ENCODE measurements at places on chromosomes 6 and 20.

DNA sequence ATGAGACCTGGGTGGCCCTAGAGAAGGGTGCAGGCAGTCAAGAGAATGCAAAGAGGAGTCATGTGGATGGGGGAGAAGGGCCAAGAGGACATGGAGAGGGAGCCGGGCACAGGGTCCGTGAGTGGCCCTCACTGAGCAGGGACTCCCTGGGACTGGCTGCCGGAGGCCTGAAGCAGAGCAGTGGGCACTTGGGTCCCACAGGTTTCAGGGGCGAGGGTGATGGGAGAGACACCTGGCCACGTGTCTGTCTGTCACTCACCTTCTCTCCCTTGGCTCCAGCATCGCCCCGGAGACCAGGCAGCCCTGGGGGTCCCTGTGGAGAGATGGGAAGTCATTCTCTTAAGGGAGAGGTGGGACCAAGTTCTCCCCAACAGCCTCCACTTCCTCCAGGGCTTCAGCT lies 25.5 kb downstream of the COL11A2 start:
- no peaks in the 10 kb centered on the region for H3K27me3 ChIP-seq
- peaks cover 4% of the 10 kb centered on the region for H3K4me1 ChIP-seq
- no peak overlapping the region for H3K4me3 ChIP-seq
- H3K27ac ChIP-seq = no peak overlapping the region
- no peak for DNase-seq

DNA sequence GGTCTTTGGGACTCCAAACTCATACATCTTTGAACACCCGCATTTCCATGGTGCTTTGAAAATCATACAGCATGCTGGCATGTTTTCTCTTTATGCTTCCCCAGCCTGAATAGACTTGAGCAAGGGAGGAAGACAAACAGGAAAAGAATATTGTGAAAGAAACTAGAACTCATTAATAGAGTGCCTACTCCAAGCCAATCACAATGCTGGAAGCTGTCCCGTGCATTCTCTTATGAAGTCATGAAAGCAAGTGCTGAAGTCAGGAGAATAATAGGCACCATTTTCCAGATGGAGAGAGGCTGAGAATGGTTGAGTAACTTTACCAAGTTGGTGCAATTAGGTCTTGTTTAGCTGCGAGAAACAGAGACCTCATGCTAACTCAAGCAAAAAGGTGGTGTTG lies 102.5 kb upstream of the PTPRT start:
- no peaks in the 10 kb centered on the region for H3K36me3 ChIP-seq
- no peaks in the 10 kb centered on the region for H3K4me1 ChIP-seq
- no peak overlapping the region for H3K27ac ChIP-seq

GRCh38 chr20:20797521-20798310 lies 85.3 kb upstream of the RALGAPA2 start:
- H3K27ac ChIP-seq = peak overlapping the region; percentile 92
- H3K4me3 ChIP-seq = peak overlapping the region; percentile 40
- H3K27me3 ChIP-seq = no peaks in the 10 kb centered on the region
- H3K4me1 ChIP-seq = peaks cover 23% of the 10 kb centered on the region
- peak; percentile 78 for DNase-seq

- no peaks in the 10 kb centered on the region for H3K36me3 ChIP-seq
- H3K4me1 ChIP-seq = peaks cover 4% of the 10 kb centered on the region
- no peak overlapping the region for H3K4me3 ChIP-seq
Measured at GRCh38 chr6:45044510-45045252, 283.4 kb upstream of the RUNX2 start.

- H3K4me1 ChIP-seq = no peaks in the 10 kb centered on the region
- H3K27me3 ChIP-seq = peaks cover 7% of the 10 kb centered on the region
- no peaks in the 10 kb centered on the region for H3K36me3 ChIP-seq
Measured at GRCh38 chr6:39029156-39030011, 19.2 kb upstream of the GLP1R start.

DNA sequence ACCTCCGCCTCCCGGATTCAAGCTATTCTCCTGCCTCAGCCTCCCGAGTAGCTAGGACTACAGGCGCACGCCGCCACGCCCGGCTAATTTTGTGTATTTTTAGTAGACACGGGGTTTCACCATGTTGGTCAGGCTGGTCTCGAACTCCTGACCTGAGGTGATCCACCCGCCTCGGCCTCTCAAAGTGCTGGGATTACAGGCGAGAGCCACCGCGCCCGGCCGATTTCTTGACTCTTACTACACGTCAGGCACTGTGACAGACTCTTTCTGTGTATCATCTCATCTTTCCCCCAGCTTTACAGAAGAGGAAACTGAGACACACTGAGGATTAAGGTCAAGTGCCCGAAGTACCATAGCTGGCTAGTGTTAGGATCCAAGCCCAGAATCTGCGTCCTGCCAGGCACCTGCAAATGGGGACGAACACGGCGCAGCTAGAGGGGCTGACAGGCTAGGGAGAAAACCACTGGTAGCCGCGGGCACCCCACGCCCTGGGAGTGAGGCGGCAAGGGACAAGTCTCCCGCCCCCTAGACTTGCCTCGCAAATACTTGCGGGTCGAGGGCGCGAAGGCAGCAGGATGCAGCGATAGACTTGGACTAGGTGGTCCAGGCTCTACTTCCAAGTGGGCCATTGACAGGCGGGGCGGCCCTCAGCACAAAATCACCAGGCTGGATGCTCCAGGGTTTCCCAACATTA lies 1.1 kb upstream of the TAF8 start:
- H3K27ac ChIP-seq = no peak overlapping the region
- H3K27me3 ChIP-seq = no peaks in the 10 kb centered on the region
- peaks cover 30% of the 10 kb centered on the region for H3K4me1 ChIP-seq
- H3K36me3 ChIP-seq = peaks cover 2% of the 10 kb centered on the region
- peak overlapping the region; percentile 69 for H3K4me3 ChIP-seq

DNA sequence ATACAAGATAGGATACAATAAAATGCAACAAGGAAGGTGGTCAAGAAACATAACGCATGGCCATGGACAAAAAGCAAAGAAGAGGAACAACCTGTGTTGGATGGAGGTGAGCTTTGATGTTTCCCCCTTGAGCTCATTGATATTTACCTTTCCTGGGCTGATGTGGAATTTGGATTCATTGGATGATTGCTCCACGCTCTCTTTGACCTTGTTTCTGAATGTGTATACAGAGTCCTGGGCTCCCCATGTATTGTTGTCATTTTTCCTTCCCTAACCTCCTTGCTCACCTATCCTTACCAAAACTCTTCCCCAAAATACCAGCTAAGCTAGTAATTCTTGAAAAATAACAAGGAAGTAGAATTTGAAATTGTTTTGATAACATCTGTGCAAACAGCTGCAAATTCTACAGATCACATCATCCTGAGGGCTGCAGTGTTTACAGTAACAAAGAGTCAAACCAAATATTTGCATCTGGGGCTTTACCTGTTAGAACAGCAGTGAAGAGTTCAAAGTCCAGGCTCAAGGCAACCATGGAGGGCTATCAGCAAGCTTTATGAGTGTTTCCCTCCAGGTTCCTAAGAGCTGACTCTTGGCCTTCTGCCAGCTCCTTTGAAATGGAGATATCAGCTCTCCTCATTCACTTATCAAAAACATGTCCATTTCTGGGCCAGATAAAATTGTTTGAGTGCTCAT lies 214.3 kb upstream of the MARCKS start:
- H3K4me3 ChIP-seq = no peak overlapping the region
- peak; percentile 49 for DNase-seq
- H3K27ac ChIP-seq = no peak overlapping the region
- H3K36me3 ChIP-seq = no peaks in the 10 kb centered on the region

GRCh38 chr6:165636402-165637048 lies 26.5 kb downstream of the PDE10A start:
- peak overlapping the region; percentile 37 for H3K4me3 ChIP-seq
- H3K27ac ChIP-seq = peak overlapping the region; percentile 89
- H3K4me1 ChIP-seq = peaks cover 35% of the 10 kb centered on the region
- DNase-seq = peak; percentile 93
- H3K36me3 ChIP-seq = no peaks in the 10 kb centered on the region

- H3K4me3 ChIP-seq = no peak overlapping the region
- no peak overlapping the region for H3K27ac ChIP-seq
- peaks cover 7% of the 10 kb centered on the region for H3K4me1 ChIP-seq
- no peaks in the 10 kb centered on the region for H3K36me3 ChIP-seq
- peak; percentile 7 for DNase-seq
- H3K27me3 ChIP-seq = no peaks in the 10 kb centered on the region
Measured at GRCh38 chr6:152948150-152948768, 34.6 kb downstream of the FBXO5 start.

GRCh38 chr20:23152308-23152892 lies 66.3 kb upstream of the CD93 start:
- no peak overlapping the region for H3K4me3 ChIP-seq
- peak overlapping the region; percentile 24 for H3K27ac ChIP-seq
- DNase-seq = peak; percentile 77
- H3K36me3 ChIP-seq = no peaks in the 10 kb centered on the region
- no peaks in the 10 kb centered on the region for H3K27me3 ChIP-seq

DNA sequence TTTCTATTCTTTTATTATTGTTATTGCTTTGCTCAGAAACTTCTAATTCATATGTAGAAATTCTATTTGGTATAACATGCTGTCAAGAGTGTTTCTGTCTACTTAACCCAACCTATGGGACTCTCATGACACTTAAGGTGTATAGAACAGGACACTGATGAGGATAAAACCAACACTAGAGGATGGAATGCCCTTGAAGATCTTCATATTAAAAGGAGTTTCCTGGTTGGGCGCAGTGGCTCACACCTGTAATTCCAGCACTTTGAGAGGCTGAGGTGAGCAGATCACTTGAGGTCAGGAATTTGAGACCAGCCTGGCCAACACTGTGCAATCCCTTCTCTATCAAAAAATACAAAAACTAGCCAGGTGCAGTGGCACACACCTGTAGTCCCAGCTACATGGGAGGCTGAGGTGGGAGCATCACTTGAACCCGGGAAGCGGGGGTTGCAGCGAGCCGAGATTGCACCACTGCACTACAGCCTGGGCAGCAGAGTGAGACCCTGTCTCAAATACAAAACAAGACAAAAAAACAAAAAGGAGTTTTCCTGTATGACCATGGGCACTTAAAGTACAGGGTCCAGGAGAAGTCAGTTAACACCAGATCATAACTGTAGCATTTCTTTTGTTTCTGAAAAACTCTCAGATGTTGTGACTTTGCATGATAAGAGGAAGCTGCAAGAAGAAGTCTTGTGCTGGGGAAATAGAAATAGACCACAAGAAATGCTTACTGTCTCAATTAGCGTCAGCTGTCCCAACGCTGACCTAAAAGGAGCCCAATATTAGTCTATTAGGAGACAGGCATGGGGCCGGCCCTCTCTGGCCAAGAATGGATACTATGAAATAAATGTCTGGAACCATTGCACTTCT lies 38.9 kb upstream of the CD2AP start:
- no peaks in the 10 kb centered on the region for H3K4me1 ChIP-seq
- DNase-seq = no peak
- no peak overlapping the region for H3K27ac ChIP-seq
- H3K36me3 ChIP-seq = no peaks in the 10 kb centered on the region
- no peaks in the 10 kb centered on the region for H3K27me3 ChIP-seq
- H3K4me3 ChIP-seq = no peak overlapping the region

GRCh38 chr6:42140032-42140431 lies 2.4 kb downstream of the C6orf132 start:
- H3K4me1 ChIP-seq = no peaks in the 10 kb centered on the region
- H3K36me3 ChIP-seq = no peaks in the 10 kb centered on the region
- no peak overlapping the region for H3K27ac ChIP-seq
- no peak overlapping the region for H3K4me3 ChIP-seq

- DNase-seq = peak; percentile 78
- H3K4me1 ChIP-seq = peaks cover 45% of the 10 kb centered on the region
- H3K27ac ChIP-seq = peak overlapping the region; percentile 65
Measured at GRCh38 chr6:49906526-49906925, 40.2 kb upstream of the CRISP1 start.

DNA sequence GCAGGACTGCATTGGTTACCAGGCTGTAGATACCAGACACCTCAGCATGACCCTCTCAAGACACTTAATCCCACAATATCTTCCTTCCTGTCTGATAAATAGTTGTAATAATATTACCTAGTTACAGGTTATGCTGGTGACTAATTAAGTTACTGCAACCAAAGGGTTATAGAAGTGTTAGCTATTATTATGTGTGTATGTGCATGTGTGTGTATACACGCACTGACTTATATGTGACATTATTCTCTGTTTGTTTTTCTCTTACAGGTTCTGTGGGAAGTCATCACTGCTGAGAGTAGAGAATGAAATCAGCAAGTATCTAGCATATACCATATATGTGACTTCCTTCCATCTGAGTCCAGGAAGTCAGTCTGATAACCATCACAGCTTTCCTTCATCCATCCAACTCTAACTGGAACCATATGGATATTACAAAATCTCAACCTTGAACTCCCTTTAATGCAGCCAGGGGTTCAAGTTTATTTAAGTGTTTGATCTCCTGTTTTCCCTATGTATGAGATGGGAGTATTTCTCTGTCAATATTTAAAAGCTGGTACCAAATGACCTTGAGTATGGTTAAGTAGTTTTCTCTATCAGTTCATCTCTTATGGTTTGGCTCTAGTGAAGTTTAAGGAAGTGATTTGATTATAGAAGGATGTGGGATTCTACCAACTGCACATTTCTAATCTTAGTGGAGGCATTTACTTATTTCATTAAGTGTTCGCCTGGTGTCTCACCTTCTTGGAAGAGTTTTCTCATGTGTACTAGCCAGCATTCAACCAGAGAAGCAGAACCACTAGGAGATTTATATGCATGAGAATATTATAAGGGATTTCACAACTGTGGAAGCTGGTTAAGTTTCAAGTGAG lies 313.2 kb downstream of the HIVEP2 start:
- H3K4me3 ChIP-seq = no peak overlapping the region
- H3K27me3 ChIP-seq = no peaks in the 10 kb centered on the region
- H3K36me3 ChIP-seq = no peaks in the 10 kb centered on the region
- no peak overlapping the region for H3K27ac ChIP-seq
- DNase-seq = no peak

DNA sequence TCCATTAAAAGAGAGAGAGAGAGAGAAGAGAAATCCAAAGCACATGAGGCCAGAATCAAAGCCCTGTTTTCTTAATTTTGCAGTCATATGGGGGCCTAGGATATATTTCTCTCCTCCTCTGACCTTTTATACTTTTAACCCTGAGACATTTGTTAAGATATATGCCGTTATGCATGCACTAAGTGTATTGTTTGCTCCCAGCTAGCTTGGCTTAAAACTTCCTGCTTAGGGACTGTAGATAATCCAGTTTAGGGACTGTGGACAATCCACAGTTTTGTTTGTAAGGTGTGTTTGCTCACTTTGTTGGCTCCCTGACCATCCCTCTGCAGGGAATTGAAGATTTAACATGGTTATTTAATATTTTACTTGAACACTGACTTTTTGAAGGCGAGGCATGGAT lies 166.3 kb upstream of the TSHZ2 start:
- H3K27ac ChIP-seq = no peak overlapping the region
- H3K27me3 ChIP-seq = peaks cover 9% of the 10 kb centered on the region
- H3K4me3 ChIP-seq = no peak overlapping the region
- no peaks in the 10 kb centered on the region for H3K4me1 ChIP-seq
